ENCODE measurements at places on chromosomes 11 and 22.

- DNase-seq: no peak
Measured at GRCh38 chr11:75337195-75337654, 14.2 kb downstream of the ARRB1 start.

GRCh38 chr11:103794262-103794661, 242.2 kb upstream of the DDI1 start:
- no peak for DNase-seq

- DNase-seq: no peak
Measured at GRCh38 chr11:14269692-14270573, 89.0 kb downstream of the RRAS2 start.

DNA sequence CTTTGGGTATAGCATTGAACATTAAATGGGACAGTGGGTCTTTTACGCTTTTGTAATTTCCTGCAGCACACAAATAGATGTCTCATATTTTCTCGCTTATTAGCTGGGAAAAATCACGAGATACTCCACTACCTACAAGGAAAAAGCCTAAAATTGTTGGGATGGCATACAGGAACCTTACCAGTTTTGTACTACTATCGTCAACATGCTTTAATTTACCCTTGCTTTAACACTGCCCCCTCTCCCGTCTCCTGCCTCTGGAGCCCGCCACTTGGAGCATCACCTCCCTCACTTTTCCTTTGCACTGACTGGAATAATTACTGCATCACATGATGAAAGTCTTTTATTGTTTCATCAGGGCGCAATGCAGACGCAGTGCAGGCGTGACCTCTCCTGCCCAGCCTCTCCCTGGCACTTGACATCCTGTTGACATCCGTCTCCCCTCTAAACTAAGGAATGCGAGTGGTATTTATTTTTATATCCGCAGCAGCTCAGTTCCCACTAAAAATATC, 1.0 kb upstream of the FNBP4 start:
- no peak for DNase-seq

DNA sequence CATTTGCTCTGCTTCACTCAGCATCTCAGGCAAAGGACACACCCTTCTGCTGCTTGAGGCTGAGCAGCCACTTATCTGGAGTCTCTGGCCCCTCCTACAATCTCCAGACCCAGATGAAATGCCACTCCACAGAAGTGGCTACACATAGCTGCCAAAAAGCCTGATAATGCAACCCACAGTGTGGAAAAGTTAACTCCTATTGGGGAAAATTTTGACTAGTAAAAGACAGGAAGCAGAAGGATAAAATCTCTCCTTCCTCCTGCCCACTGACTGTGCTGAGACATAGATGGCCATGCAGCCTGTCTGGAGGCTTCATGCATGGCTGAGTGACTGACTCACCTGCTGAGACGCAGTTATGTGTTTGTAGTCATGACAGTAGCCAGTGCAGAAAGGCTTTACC, 92.3 kb upstream of the TEAD1 start:
- DNase-seq: no peak

- DNase-seq: no peak
Measured at GRCh38 chr11:86876716-86877234, 76.4 kb downstream of the PRSS23 start.
